Naive thymus-derived CD8-positive, alpha-beta T cell (primary cell): ENCODE measurements at places on chromosomes 7 and 10. TPM values are rescaled to one million over a fixed set of nuclear protein-coding genes. Genes with fewer than 3 reads are reported as not detected.

GRCh38 chr10:86497621-86498020 lies 24.0 kb downstream of the WAPL start:
- DNase-seq, result no peak

The ATOH7 gene
- total RNA-seq, result not detected

The CPEB3 gene
- total RNA-seq, result 2.5 TPM

The NANOS1 gene
- 0.55 TPM for total RNA-seq

GRCh38 chr7:25495342-25496250 lies 267.3 kb upstream of the NPVF start:
- DNase-seq, result no peak

DNA sequence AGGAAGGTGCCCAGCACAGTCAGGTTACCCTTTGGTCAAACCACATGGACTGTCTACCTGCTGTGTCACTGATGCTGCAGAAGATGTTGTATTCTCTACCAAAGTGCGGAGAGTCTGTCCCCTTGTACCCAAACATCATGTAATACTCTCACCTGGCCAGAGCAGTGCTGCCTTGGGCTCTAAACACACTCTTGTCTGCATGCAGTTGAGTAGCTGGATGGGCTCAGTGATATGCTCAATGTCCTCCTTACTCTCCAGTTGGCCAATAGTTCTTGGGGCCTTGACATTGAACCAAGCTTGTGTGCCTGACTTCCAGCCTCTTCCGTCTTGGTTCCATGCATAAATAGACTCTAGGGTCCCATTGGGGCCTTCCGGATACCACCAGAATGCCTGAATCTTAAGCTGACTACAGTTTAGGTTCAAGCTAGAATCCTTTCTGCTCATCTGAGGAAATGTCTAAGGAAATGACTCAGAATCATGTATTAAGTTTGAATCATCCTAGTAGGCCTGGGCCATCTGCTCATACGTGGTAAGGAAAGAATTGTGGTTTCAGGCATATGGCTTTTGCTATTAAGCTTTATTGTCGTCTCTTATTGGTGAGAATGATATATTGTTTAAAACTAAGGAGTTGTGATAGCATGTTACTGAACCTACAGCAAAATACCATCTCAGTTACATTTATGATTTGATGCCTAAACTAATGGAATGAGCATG lies 118.0 kb downstream of the OTUD1 start:
- no peak for DNase-seq

DNA sequence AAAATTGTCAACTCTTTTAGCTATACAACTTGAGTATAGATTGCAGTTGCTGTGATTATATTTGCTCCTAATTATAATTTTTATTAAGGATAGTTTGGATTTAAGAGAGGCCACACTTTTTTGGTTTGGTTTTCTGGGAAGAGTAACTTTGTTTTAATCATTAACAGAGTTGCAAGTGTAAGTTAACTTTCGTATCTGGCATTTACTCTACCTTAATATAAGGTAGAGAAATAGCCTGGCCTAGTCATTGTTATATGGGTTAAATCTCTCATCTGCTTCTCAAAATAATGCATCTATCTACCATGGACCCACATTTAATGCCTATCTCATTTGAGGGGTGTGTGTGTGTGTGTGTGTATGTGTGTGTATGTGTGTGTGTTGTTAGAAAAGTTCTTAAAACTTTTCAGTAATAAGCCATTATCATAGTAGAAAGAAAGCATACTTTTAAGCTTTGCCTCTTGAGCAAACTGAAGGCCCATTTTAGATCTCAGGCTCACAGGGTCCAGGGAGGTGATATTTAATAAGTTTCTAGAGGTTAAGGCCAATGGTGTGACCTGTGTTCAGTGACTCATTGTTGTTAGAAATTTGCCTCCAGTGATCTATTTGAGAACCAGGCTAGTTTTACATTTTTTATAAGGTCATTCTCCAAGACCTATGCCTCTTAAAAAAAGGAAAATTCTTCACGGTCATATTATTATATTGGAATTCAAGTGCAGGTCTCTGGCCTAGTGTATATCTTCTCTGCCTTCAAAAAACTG lies 10.9 kb upstream of the TEX47 start:
- DNase-seq, result no peak

DNA sequence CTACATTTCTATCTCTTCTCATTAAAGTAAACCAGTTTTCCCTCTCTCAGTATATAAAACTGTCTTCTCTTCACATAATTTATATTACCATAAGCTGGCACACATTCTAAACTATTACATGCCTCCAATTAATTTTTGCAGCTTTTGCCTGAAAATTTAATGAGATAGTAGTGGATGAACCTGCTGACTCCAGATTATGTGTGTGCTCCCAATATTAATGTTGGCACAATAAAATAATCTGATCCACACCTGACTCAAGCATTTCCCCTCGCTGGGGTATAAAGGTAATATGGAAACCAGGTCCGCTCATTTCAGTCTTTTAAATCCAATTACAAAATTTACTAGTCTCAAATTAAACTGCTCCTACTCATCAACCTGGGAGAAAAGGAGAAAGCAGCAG lies 63.4 kb downstream of the CTBP2 start:
- DNase-seq, result no peak

DNA sequence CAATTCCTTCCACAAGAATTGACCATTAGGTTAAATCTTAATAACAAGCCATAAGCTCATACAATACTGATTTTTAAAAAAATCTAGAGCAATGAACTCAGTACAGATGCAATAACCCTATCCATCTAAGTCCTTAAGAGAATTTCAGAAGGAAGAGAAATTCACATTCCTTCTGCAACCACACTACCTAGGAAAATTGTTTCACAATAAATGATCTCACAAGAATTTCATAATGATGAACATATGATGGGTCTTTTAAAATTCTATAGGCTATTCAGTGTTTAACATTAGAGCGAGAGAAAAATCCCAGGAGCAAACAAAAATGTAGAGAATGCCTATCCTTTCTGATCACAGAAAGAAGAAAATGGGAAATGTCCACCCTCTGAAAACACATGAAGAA lies 70.0 kb upstream of the MAGI2 start:
- DNase-seq, result no peak

The CPED1 gene
- not detected for total RNA-seq

The CRTAC1 gene
- total RNA-seq, result not detected

DNA sequence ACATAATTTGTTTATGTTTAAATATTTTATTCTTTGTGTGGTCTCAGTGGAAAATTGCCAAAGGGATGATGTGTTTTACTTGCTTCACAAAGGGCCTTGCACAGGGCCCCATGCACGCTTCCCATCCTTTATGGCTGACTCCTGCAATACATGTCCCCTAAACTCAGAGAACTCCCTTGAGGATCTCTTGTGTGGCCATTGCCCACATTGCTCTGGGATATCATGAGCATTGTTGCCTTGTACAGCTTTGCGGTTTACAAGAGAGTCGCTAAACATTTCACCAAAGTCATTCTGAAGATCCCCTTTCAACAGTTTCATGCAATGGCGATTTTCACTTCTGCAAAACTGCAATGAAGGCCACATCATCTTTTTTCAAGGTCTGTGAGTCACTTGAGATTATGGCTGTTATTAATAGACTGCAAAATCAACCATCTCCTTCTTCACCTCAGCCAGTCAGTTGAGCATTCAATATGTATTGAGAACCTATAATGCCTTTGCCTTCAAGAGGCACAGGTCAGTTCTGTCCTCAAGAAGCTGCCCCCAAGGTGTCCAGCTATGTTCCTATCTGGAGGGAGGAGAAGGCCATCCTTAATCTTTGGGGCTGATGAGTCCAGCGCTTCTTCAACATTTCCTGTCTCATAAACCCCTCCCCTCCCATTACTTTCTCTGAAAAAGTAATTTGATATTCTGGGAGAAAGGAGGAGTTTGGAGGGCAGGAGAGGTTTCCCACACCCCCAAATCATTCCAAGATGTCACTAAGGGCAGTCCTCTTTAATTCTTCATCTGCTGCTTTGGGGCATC lies 108.1 kb downstream of the CCDC71L start:
- no peak for DNase-seq

DNA sequence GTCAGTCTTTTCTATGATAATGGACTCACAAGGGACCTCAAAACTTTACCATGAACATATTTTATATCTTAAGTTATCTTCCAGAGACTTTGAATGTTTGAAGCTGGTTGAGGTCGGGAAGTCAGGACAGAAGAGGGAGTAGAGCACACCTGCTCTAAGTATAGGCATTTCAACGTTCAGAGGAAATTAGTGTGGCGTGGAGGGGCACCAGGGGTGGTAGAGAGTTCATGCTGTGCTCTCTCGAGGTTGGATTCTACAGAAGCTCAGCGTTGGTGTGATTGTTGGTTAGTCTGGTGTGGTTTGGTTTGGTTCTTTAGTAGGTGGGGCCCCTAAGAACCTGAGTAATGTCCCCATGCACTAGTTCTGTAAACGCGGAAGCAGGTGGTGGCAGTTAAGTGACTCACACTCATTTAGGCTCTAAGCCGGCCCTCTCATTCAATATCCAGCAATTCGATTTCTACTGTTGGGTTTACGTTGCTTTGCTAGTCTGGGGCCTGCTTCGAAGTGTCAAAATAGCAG lies 19.8 kb downstream of the CNTNAP2 start:
- no peak for DNase-seq

The AMZ1 gene
- total RNA-seq, result 0.05 TPM

DNA sequence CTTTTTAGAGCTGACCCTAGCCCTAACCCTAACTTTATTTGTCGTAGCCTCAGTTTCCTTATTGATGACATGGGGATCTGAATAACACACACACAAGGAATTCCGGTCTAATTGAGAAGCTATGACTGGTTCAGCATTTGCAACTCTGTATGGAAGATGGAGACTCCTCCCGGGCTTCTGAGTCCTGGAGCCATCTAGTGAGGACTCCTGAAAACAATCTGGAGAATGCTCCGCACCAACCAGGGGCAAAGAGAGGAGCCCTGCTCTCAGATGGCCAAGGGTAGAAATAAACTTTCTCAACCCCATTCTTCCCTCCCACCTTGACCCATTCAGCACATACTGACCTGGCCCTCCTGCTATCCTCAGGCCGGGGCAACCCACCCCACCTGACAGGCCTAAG lies 26.4 kb downstream of the MBL2 start:
- DNase-seq, result no peak

The IPMK gene
- total RNA-seq, result 7.1 TPM

DNA sequence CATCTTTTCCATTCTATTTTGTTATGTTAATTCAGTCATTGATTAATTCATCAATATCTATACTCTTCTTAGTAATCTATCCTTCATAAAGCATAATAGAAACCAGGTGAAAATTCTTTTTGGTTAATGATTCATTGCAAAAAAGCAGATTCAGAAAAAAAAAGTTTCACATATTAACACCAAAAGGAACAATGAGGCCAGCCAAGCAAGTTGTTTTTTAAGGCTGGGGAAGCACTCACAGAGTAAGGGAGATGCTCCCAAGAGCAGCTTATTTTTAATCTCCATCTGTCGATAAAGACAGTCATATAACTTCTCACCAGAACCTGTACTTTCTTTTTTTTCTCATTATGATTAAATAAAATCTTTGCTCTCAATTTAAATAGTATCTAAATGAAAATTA lies 95.8 kb downstream of the CACNA2D1 start:
- no peak for DNase-seq

The RAPGEF5 gene
- total RNA-seq, result not detected

The CHRM2 gene
- total RNA-seq, result not detected

The LRRC17 gene
- total RNA-seq, result not detected

- no peak for DNase-seq
Observed at GRCh38 chr10:114174695-114175188, 739 bp upstream of the CCDC186 start.

GRCh38 chr7:154943906-154944305 lies 59.0 kb downstream of the PAXIP1 start:
- DNase-seq, result no peak

GRCh38 chr10:105113666-105114065 lies 472.6 kb downstream of the SORCS3 start:
- DNase-seq, result no peak

The FAM13C gene
- not detected for total RNA-seq

DNA sequence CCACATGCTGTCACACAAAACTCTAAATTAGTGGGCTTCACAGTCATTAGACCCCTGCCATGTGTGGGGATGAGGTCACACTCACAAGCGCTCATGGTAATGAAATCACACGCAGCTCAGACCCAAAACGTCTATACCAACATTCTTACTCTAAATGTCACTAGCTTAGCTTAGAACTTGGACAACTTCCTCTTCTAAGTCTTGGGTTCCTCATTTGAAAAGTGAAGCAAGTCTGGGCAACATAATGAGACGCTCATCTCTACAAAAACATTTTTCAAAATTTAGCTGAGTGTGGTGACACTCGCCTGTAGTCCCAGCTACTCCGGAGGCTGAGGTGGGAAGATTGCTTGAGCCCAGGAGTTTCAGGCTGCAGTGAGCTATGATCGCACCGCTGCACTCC lies 92.7 kb upstream of the MACROH2A2 start:
- no peak for DNase-seq

- DNase-seq, result no peak
Observed at GRCh38 chr7:41890631-41891274, 187.9 kb upstream of the INHBA start.

- no peak for DNase-seq
Observed at GRCh38 chr7:5197811-5198210, 7.8 kb downstream of the WIPI2 start.

GRCh38 chr10:69842020-69842419 lies 40.3 kb downstream of the COL13A1 start:
- DNase-seq, result no peak

The GDF2 gene
- not detected for total RNA-seq

GRCh38 chr10:100346351-100346764 lies 675 bp upstream of the SCD start:
- DNase-seq, result peak; percentile 56

The FFAR4 gene
- total RNA-seq, result not detected

- no peak for DNase-seq
Observed at GRCh38 chr10:58178811-58179210, 88.9 kb downstream of the IPMK start.

GRCh38 chr7:123770378-123770777 lies 21.6 kb upstream of the WASL start:
- DNase-seq, result no peak

The ECD gene
- 31.3 TPM for total RNA-seq

The SLC39A12 gene
- total RNA-seq, result not detected

DNA sequence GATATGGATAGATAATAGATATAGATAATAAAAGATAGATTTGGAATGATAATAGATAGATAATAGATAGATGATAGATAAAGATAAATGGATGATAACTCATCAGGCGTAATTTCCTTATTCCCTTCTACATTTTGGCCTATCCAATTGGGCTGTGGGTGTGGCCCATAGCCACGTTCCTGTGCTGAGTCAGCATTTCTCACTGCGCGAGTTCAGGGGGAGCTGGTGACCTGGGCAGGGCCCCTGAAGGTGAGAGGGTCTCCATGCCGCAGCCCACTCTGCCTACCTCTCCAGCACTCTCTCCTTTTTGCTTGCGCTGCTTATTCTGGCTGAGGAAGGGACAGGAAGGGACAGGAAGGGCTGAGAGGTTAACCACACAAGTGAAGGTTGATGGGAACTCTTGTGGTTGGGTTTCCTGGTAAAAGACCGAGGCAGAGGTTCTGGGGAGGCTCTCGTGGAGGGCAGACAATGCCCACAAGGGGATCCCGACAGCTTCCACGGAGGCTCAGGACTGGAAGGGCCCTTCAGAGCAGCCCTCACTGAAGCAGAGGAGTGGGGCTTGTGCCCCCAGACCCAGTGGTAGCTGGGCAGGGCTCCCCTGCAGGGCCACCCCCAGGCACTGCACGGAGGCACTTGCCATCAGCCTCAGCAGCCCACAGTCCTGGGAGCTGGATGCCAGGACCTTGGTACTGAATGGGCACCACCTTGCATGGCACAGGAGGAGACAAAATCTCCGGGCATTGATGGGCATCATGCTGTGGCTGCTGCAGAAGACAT lies 247.3 kb upstream of the PITRM1 start:
- no peak for DNase-seq

The RSPH10B gene
- 0.81 TPM for total RNA-seq

The LIPN gene
- not detected for total RNA-seq

- no peak for DNase-seq
Observed at GRCh38 chr10:122126763-122127659, 138.0 kb downstream of the TACC2 start.
